NCI-H2081 treated with DMSO at 0.1 percent for 48 hours (cell line): ENCODE measurements at places on chromosomes 6 and 20.

GRCh38 chr6:6320901-6321300 lies 439 bp upstream of the F13A1 start:
- DNase-seq: no peak

DNA sequence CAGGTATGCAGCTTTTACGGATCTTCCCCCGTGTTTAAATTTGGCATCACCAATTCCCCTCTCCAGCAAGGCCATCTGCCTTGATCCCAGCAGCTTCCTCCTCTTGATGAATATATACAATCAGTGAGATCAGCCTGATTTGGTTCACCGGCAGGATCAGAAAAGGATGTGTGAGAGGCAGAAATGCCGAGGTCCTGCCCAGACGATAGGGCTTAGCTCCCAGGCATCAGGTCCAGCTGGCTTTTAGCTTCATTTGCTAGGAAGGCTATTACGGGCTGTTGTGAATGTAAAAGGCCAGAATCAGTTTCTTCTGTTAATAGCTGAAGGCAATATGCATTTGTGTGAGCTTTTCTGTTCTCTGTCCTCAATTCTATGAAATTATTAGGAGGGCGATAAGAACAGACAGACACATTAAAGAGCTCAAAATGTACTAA lies 372.8 kb downstream of the BTBD9 start:
- no peak for DNase-seq

- DNase-seq: no peak
Measured at GRCh38 chr20:24393903-24394302, 75.5 kb upstream of the SYNDIG1 start.

DNA sequence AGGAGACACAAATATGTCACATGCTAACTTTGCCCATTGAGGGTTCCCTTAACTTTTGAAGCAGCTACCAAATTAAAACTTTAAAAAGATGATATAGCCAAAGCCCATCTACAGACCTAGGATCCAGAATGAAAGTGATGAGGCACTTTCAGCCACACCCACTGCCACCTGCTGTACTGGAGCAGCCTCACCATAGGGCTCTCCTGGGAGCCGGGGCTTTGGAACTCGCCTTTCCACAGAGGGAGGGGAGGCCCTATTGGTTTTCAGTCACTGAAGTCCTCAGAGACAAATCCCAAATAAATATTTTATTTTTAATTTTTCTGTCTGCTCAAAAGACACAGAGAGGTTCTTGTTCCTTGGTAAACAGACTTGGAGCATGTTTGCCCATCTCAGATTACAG lies 238.1 kb upstream of the TAB2 start:
- no peak for DNase-seq

- no peak for DNase-seq
Measured at GRCh38 chr6:113934101-113934500, 36.8 kb downstream of the HDAC2 start.

DNA sequence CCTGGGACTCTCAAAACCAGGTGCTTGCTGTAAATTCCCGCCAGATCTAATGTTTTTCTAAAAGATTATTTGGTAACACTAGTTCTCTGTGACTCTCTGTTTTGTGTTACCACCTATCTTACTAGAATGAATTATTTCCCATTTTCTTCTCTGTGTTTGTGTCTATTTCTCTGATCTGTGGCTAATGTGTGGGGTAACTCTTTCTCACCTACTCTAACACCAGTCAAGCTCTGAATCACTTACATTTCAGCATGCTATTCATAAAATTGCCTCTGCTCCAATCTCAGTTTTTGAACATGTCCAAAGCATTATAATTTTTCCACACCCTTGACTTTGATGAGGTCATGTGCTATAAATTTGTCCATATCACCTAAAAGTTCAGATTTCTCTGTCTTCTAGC lies 23.2 kb upstream of the COL19A1 start:
- no peak for DNase-seq

- DNase-seq: no peak
Measured at GRCh38 chr20:346640-347316, at the start of gene NRSN2. Gene NRSN2 (plus strand): TSS chr20:347111. CDS start chr20:349644, 2,533 bp downstream.

GRCh38 chr20:11119573-11119972 lies 445.8 kb upstream of the JAG1 start:
- DNase-seq: no peak

GRCh38 chr20:62651285-62652021 lies 9.2 kb downstream of the SLCO4A1 start:
- no peak for DNase-seq

- no peak for DNase-seq
Measured at GRCh38 chr6:128319157-128319556, 201.2 kb downstream of the PTPRK start.

GRCh38 chr20:35648836-35649235 lies 15.9 kb downstream of the CPNE1 start:
- DNase-seq: no peak

GRCh38 chr20:56360133-56360907 lies 1.5 kb downstream of the FAM210B start:
- no peak for DNase-seq

DNA sequence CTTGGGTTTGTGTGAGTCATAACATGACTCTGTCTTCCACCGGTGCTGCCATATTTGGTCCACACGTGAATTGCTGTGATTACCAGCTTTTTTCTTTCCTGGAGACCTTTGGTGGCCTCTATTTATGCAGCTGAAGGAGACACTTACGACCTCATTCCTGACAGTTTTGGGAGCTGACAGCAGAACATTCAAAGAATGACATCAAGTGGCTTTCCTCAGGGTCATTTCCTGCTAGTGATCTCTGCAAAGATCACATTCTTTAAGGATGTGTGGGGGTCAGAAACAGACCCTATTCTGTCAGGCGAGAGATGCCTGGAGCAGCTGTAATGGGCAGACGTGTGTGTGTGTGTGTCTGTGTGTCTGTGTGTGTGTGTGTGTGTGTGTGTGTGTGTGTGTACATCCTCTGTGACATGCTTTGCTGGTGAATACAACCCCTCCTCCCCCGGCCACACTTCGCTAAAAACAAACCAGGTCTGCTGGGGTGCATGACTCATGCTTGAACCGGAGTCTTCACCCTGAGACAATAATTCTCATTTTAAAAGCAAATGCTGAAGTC lies 115.6 kb downstream of the TMEM170B start:
- DNase-seq: no peak

- DNase-seq: no peak
Measured at GRCh38 chr6:108841377-108841855, 6.8 kb upstream of the ARMC2 start.

DNA sequence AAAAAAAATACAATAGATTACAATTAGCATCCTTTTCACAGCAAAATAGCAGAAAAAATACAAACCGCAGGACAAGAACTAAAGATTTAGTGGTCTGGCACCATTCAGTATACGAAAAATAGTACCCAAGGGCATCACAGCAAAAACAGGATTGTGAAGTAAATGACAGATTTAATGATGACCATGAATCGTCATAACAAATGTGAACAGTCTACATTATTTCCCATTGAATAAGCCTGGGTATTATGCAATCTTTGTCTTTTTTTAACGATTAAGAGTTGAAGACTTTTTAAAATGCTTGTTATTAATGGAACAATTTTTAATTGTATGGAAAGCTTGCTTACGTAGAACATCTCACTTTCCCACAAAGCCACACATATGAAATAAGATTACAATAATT lies 432.8 kb downstream of the PKHD1 start:
- no peak for DNase-seq

- DNase-seq: no peak
Measured at GRCh38 chr20:33488201-33488600, 1.7 kb upstream of the CBFA2T2 start.

- no peak for DNase-seq
Measured at GRCh38 chr6:130575971-130576370, 210.2 kb downstream of the TMEM200A start.

DNA sequence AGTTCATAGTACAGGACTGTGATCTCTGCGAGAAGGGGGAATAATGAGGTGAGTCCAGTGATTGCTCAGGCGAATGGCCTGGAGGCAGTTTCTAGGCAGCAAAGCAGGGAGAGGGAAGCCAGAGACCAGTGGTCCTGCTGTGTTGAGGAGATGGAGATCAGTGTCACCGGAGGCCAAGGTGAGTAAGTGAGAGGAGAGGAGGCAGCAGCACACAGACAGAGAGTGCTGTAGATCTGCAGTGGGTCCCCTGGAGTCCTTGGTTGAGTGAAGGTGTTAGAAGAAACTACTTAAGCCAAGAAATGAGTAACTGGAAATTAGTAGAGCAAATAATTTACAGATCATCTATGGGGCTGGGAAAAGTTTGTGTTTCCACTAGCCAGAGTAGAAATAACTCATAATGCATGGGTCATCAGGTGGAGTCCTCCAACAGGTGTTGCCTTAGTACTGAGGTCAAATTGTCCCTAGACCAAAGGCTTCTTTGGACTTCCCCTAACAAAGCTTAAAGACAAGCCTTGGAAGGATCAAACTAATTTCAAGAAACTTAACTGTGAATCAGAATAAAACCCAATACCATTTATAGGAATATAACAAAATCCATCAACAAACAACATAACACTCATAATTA lies 13.6 kb downstream of the HEBP2 start:
- DNase-seq: no peak

DNA sequence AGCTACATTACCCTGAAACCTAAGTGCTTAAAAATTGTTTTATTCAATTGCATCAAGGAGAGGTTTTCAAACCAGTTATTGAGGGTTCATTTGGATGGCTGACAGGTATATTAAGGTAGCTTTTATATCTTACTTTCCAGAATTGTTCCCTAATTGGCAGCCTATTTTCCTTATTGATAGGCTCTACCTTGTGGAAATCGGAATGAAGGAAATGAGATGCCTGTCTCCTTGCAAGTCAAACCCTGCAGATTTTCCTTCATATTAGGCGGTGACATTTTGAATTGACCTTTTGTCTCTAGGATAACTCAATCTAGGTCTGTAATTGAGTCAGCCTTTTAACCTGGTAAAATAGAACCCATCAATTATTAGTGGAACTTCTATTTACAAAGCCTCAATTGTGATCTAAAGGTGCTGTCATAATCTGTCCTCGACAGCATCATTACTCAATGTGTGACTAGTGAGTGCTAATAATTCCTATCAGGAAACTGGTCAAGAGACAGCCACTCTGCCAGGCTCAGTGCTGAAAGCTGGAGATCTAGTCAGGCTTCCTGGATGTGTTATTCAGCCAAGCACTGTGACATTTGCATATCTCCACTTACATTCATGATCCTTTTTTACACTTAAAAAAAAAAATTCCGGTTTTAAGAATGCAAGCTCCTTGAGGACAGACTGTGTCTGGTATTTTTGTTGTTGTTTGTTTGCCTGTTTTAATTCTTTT lies 20.1 kb downstream of the OPRM1 start:
- DNase-seq: no peak

GRCh38 chr6:29941471-29941870 lies 861 bp upstream of the HLA-A start:
- DNase-seq: no peak

GRCh38 chr6:54621285-54621684 lies 225.3 kb upstream of the FAM83B start:
- no peak for DNase-seq

DNA sequence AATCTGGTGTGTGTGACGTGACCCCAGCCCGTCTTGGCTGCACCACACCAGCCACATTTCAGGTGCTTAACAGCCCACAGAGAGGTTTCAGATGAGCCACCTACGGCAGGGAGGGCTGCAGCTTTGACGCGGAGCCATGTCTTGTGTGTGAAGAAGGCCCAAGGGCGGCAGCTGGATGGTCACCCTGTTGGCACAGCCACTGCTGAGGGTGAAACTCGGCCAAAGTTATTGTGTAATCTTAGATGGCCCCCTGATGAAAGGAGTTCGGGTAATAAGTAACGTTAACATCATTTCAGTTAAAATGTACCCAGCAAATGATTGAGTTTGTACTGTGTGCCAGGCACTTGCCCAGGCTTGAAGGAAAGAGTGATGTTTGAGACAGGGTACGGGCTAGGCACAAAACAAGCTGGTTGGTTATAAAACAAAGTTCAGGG lies 97.2 kb downstream of the SSR1 start:
- DNase-seq: no peak

DNA sequence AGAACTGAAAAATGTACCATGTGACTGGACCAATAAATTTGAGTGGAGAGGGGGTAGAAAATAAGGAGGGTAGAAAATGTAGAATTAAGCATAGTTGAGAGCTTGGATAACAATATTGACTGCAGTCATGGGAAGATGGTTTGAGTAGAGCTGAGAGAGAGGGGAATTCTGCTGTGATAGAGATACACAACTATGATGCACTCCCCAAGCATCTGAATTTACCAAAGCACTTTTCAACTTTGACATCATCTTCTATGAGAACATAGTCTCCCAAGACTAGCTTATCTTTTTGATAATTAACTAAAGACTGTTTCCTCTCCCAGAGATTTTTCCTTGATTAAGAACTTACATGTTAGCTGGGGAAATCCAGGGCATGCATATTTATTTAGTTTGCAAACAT lies 103.1 kb downstream of the TNFRSF21 start:
- no peak for DNase-seq
